ENCODE measurements at places on chromosomes 12 and 14.
A peak's percentile ranks its signal among the peaks of the same experiment; 100 is the strongest.

DNA sequence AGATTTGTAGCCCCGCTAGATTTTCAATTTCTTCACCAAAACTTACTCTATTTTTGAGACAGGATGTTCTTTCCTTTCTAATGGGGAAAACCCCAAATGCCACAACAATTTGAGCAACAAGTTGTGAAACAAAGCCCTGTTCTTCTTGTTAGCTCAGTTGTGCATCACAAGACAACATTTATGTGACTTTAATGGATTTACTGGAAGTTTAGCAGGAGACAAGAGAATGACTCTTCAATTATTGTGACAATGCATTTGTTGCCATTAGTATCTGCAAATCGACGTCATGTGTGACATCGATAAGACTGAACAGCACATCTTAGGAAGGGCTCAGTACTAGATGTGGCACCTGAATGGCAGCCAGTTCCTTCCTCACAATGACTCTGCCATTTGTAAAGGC, 1028.9 kb upstream of the TMEM132C start:
- DNase-seq = no peak

GRCh38 chr14:99215277-99215676, 56.7 kb downstream of the BCL11B start:
- no peak for DNase-seq

GRCh38 chr12:57188090-57188425, 28.5 kb upstream of the NXPH4 start:
- no peak for DNase-seq

GRCh38 chr12:15116086-15116485, 105.1 kb downstream of the RERG start:
- DNase-seq = no peak

DNA sequence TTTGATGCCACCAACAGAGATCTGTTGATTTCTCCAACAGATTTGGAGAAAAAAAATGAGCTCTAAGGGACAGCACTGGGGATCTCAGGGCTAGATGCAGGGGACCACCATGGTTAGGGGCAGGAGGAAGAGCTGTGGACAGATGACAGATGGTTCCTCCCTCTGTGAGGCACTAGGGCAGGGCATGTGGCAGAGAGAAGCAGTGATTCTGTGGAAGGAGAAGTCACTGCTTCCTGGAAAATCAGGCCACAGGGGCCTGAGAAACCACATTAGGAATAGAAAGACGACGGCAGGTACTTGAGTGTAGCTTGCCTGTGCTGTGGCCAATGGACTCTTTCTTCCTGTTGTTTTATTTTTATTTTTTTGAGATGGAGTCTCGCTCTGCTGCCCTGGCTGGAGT, 24.9 kb upstream of the TMED2 start:
- no peak for DNase-seq

DNA sequence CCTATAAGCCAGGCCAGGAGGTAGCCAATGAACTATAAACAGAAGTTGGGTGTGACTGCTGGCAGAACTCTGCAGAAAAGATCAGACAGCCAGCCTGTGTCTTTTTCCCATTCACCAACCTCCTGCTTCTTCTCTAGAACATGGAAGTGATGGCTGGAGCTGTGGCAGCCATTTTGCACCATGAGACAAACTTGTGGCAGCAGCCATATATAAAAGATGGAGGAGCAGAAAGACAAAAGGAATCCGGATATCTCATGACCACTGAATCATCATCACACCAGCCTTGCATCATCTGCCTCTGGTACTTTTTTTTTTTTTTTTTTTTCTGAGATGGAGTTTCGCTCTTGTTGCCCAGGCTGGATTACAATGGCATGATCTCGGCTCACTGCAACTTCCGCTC, 8.7 kb downstream of the BEGAIN start:
- DNase-seq = no peak

DNA sequence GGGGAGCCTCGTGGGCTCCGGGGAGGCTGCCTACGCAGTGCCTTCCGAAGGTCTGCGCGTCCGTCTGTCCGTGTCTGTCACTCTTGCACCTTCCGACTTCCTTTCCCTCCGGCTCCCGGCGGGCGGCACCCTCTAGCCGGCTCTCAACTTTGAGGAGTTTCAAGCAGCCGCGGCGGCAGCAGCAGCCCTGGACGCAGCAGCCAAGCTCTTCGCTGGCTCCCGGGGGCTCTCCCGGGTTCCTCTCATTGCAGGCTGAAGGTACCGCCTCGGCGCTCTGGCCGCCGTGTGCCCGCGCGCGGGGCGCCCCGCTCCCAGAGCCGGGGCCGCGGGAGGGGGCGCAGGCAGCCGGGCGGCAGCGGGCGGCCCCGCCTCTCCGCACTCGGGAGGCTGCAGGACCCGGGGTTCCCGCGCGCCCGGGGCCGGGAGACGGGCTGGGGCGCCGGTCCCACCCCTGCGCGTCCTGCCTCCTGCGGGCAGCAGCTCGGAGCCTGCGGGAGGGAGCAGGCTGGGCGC, at the start of the genes AMIGO2 and PCED1B:
Gene AMIGO2 (minus strand): TSS at position 492 of the 513 bp plus-strand sequence. CDS start 957 bp downstream, outside the sequence.
Gene PCED1B (plus strand): TSS at position 154 of the 513 bp plus-strand sequence. CDS start 155,443 bp downstream, outside the sequence.
- peak; percentile 59 for DNase-seq

GRCh38 chr14:88426271-88426670, 40.8 kb downstream of the SPATA7 start:
- DNase-seq = no peak

DNA sequence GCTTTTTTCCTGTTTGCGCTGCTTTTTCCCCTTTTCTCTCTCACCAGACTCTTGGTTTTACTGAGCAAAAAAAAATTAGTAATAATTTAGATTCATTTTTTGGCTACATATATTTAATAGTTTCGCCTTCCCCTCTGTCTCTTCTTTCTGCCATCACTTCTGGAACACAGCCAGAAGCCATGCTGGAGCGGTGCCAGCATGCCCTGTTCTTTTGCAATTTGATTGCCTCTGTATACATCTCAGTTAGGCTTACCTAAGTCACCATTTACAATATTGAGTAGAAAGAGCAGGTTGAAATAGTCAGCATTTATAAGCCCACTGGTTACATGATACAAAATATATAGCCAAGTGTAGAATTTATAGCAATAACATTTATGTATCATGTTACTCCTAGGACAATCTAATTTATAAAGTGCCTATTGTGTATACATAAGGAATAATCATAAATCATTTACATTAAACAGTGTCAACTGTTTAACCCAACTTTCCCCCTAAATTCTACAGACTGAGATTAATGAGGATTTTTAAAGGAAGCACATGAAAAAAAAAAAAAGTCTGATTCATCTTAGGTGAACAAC, 413.8 kb upstream of the SOX5 start:
- DNase-seq = no peak

- DNase-seq = no peak
Measured at GRCh38 chr14:60760644-60761364, 26.2 kb downstream of the MNAT1 start.

- no peak for DNase-seq
Measured at GRCh38 chr12:10732549-10732948, 9.4 kb upstream of the YBX3 start.

GRCh38 chr12:130965214-130965613, 11.5 kb downstream of the ADGRD1 start:
- DNase-seq = no peak

DNA sequence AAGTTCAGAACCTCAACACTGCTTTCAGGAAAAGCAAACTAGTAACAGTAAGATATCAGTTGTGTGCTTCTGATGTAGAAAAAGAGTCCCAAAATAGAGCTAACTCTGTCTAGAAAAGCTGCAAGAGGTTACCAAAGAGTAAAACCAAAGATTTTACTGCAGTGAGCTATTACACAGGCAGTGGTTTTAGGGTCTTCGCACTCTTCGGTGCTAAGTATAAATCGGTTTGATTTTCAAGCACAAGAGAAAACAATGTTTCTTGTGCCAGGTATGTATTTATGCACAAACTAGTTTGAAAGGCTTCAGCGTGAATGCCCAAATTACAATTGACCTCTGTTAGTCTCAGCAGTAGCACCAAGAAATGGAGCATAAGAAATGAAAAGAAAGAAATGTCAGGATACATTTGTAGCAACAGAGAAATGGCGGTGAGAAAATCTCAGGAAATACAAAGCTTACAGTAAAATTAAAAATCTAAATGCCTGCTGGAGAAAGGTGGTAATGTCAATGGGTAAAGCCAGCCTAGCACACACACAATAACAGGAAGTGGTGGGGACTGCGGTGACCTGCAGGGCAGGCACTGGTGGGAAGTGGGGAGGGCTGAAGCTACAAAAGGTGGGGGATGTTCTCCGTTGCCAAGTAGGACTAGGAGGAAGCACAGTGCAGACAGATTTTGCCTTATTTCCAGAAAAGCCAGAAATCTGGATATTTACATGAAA, 18.0 kb upstream of the DYRK2 start:
- DNase-seq = peak; percentile 59

GRCh38 chr14:104096751-104097700, 11.5 kb downstream of the ASPG start:
- DNase-seq = no peak

- no peak for DNase-seq
Measured at GRCh38 chr12:111439657-111440151, 34.0 kb downstream of the SH2B3 start.

- DNase-seq = no peak
Measured at GRCh38 chr14:105021656-105022275, 883 bp upstream of the CDCA4 start.

- DNase-seq = no peak
Measured at GRCh38 chr14:55370883-55371455, 40.7 kb downstream of the ATG14 start.

DNA sequence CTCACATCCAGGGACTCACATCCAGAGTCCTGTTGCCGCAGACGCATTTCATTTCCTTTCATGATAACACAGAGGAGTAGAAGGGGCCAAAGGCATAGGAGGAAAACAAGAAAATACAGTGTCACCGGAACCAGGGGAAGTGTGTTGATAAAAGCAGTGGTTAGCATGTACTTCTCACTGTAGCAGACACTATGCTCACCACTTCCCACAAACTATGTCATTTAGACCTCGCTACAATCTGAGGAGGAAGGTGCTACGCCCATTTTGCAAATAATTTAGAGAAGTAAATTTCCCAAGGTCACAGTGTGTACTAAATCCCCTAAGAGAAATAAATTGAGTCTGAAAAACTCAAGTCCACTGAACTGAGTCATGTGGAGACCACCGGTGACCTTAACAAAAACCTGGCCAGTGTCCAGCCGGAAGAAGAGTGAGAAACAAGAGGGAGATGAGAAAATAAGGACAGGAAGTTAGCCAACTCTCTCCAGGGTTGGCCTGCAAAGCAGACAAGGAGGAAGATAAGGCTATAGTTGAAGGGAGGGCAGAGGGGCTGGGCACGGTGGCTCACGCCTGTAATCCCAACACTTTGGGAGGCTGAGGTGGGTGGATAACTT, 25.8 kb upstream of the TMCC3 start:
- DNase-seq = peak; percentile 23

DNA sequence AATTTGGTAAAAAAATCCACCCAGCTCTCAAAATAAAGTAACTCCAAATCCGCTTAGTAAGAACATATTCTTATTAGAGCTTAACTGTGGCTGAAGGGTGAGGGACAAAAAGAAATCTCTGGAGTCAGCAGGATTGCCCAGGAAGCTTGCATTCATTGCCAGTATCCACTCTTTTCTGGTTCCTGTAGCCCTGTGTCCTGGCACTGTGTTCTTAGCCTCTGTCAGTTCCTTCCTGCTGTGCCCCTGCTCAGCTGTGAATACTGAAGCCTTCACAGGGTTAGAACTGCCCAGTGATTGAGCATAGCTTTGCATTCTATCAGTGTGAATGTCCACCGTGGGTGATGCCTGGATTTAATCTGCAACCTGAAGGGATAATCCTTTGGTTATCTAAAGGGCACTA, 266.9 kb upstream of the PELI2 start:
- no peak for DNase-seq

- DNase-seq = no peak
Measured at GRCh38 chr14:106657460-106657859, 1131.1 kb downstream of the TMEM121 start.

- no peak for DNase-seq
Measured at GRCh38 chr14:58130116-58130782, 21.8 kb downstream of the ARMH4 start.

- no peak for DNase-seq
Measured at GRCh38 chr12:57887631-57888408, 41.3 kb upstream of the CTDSP2 start.

GRCh38 chr12:73421832-73422231, 1115.8 kb upstream of the ATXN7L3B start:
- DNase-seq = no peak

- DNase-seq = no peak
Measured at GRCh38 chr14:71554959-71555612, 377.1 kb upstream of the RGS6 start.

DNA sequence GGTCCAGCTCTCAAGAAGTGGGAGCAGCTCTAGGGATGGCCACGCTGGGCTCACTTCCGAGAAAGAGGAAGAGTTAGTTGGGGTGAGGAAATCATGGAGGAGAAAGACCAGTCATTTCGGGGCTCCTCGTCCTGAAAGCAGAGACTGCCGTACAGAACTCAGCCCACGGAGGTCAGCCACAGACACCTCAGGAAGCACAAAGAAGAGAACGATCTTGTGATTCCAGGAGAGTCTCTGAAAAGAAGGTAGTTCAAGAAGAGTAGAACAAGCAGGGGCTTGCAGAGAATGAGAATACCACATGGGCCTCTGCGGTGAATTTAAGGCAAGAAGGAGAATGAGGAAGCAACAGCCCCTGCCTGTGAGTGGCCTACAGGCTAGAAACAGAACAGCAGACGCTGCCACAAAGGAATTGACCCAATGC, 311.9 kb downstream of the CACNA1C start:
- DNase-seq = no peak

DNA sequence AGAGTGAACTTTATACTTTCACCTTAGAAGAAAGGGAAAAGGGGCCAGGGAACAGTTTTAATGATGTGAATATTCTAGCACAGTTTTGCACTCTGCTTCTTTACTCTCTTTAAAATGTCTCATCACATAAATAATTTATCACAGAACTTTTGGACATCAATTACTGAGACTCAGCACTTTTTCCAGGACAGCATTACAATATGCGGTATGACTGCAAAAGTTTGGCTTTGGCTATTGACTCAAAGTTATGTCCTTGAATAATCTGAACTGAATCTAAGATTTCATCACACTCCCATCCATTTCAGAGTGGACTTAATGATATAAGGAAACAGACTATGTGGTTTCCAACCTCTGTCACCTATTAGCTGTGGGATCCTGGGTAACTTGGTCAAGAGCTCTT, 11.7 kb downstream of the CCER1 start:
- DNase-seq = no peak

DNA sequence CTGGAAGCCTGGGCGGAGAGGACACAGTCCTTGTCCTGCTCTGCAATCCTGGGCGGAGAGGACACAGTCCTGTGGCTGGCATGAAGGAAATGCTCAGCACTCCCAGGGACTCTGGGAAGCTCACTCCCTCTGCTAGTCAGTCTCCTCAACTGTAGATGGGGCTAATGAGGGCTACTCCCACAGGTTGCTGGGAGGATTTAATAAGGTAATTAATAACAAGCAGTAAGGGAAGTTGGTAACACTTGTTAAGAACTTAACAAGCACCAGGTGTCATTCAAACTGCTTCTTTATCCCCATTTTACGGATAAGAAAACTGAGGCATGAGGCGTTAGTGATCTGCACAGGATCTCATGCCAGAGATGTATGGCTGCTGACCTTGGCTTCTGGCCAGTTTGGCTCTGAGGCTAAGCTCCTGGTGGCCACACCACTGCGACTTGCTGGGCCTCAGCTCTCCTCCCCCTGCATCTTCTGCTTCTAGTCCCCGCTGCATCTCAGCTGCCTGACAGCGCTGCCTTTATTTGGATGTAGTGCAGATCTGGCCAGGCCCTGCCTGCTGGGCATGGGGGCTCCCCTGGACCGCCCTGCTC, 54.1 kb upstream of the BEGAIN start:
- no peak for DNase-seq

- DNase-seq = no peak
Measured at GRCh38 chr12:10119066-10119465, 10.9 kb downstream of the CLEC7A start.

- DNase-seq = no peak
Measured at GRCh38 chr12:94327809-94328208, 131.9 kb downstream of the CEP83 start.

- no peak for DNase-seq
Measured at GRCh38 chr12:96233939-96234461, 39.8 kb downstream of the ELK3 start.

Data from stimulated activated naive B cell treated with anti-CD40 and anti-IgM and Interleukin-4, amounts not matched to agents 10 μg/mL and 1 μg/mL and 100 μg/mL, for 72 hours (primary cell).